Activated CD4-positive, alpha-beta memory T cell treated with anti-CD3 and anti-CD28 coated beads, Interleukin-2, amount 10 ng/mL, durations not matched to agents 7 days and 5 days (primary cell): ENCODE measurements at places on chromosomes 1 and 21.

DNA sequence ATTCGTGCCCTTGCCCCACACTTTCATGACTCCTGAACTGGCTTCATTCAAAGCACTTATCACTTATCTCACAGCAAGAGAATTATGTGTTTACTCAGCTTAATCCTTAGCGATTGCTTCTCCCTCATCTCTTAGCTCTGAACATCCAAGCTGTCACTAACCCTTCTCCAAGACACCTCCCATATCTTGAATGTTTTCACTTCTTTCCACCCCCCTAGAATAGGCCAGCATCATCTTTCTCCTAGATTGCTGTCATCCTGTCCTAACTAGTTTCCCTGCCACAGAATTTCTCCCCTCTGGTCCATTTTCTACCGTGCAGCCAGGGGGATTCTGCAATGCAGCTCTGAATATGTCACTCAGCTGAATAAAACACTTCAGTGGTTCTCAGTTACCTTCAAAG is 68.6 kb upstream of the SPATA6 start:
- DNase-seq = no peak

DNA sequence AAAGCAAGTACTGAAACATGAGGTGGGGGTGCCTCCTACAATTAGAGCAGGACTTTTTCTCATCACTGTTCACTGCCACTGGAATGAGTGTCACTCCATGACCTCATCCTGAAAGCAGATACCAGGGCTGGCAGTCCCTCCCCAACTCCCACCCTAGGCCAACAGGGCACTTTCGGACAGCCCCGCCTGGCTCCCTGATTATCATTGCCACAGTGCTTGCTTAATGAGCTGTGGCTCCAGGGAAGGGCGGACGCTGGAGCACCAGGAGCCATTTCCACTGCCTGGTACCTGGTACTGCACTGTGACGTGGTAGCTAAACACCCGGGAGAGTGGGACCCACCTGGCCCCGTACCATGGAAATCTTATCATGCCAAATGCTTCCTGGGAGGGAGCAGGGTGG is 22.3 kb downstream of the SLC9A1 start:
- DNase-seq = no peak

DNA sequence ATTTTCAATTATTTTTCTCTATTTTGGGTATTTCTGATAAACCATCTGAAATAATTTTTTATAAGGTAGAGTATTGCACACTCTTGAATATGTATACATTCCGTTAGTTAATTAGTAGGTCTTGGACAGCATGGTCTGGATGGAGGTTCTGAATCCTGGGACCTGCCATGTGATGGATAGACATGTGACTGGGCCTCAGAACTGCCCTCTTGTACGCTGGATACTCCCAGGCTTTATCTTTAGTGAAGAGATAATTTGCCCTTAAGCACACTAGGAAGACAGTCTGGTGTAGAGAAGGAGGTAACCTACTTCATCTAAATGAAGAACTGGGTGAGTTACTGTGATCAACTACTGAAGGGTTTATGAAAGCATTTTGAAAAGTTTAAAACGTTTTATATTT is 48.9 kb downstream of the CNIH3 start:
- no peak for DNase-seq

DNA sequence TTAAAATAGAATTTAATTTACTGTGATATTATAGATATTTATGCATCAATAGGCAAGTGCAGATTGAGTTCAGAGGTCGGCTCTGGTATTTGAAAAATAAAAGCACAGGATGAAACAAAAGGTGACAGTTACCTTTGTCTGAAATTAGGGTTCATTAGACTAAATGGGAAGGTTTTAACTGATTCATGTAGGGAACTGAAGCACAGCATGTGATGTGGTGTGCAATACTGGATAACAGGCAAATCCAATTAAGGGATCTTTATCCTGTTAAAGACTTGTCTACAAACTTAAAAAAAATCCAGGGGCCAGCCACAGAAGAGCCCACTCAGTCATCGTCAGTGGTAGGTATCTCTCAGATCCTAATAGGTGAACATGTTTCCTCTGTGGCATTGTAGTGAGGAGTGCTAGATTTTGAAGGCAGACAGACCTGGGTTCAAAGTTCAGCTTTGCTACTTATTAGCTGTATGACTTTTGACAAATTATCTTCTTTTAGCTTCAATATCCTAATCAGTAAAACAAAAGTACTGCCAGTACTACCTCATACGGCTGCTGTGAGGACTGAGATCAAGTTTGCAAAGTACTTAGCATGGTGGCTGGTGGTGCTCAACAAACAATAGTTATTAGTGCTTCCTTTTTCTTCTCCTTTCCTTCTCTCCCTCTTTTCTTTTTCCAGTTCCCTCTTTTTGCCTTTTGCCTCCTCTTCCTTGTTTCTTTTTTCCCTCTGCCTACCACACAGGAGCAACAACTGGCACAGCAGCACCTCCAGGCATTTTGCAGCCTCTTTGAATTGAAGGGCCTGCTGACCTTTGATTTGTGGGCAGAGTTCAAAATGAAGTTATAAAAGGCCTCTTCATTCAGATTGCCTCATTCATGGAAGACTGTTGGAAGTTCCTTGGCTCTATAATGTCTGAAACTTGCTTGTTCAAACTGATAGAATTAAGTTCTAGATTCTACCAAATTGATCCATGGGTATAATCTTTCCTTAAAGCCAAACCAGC is 44.9 kb upstream of the FOXD3 start:
- DNase-seq = no peak

DNA sequence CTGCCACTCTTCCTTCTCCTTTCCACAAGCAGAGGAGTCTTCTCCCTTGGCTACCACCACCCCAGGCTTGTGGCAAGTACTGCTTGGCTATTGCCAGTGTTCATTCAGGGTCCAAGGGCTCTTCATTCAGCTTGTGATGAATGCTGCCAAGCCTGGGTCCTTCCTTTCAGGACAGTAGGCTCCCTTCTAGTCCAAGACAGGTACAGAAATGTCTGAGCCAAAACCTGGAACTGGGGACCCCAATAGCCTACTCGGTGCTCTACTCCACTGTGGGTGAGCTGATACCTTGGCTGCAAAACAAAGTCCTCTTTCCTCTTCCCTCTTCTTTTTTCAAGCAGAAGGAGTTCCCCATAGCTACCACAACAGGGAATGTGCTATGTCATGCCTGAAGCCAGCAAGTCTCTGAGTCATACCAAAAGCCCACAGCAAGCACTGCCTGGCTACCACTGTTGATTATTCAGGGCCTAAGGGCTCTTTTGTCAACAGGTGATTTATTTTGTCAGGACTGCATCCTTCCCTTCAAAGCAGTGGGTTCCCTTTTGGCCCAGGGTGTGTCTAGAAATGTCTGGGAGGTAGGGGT is 268.9 kb downstream of the HHAT start:
- DNase-seq = no peak
